ENCODE measurements at places on chromosomes 11 and 22.
A peak's percentile ranks its signal among the peaks of the same experiment; 100 is the strongest.

GRCh38 chr11:134513585-134514120, 101.6 kb upstream of the B3GAT1 start:
- DNase-seq, result no peak

DNA sequence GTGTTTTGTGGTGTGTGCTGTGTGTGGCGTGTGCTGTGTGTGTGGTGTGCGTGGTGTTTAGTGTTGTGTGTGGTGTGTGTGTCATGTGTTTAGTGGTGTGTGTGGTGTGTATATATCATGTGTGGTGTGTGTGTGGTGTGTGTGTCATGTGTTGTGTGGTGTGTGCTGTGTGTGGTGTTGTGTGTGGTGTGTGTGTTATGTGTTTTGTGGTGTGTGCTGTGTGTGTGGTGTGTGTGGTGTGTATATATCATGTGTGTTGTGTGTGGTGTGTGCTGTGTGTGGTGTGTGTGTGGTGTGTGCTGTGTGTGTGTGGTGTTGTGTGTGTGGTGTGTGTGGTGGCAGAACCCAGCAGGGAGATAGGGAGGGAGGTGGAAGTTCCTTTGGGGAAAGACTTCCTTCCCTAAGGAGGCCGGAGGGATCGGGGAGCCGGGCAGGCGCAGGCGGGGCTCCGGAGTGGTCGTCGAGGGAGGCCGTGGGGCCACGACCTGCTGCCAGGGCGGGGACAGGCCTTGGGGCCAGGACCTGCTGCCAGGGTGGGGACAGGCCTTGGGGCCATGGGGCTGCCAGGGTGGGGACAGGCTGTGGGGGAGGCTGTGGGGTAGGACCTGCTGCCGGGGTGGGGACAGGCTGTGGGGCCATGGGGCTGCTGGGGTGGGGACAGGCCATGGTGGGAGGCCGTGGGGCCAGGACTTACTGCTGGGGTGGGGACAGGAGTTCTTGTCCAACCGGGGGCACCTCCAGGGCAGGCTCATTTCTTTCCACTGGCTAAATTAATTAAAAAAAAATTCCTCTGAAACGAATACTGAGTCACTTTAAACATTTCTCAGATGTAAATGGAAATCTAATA, 15.2 kb downstream of the PIM3 start:
- no peak for DNase-seq

DNA sequence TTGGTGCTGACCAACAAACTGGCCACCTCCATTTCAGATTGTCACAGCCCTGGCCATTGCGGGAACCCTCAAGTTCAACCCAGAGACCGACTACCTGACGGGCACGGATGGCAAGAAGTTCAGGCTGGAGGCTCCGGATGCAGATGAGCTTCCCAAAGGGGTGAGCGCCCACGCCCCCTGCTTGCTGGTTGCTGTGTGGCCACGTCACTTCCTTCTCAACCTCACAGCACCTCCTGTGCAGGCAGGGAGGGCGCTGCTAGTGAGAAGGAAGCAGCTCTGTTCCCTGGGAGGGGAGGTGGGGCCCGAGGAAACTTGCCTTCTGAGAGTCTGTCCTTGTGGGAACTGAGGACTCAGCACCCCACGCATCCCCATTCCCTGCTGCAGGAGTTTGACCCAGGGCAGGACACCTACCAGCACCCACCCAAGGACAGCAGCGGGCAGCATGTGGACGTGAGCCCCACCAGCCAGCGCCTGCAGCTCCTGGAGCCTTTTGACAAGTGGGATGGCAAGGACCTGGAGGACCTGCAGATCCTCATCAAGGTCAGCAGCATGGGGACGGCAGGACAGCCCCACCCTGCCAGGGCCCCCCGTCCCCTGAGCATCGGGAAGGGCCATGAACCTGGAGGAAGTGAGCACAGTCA, 19.3 kb downstream of the POLR3H start:
- DNase-seq, result no peak

DNA sequence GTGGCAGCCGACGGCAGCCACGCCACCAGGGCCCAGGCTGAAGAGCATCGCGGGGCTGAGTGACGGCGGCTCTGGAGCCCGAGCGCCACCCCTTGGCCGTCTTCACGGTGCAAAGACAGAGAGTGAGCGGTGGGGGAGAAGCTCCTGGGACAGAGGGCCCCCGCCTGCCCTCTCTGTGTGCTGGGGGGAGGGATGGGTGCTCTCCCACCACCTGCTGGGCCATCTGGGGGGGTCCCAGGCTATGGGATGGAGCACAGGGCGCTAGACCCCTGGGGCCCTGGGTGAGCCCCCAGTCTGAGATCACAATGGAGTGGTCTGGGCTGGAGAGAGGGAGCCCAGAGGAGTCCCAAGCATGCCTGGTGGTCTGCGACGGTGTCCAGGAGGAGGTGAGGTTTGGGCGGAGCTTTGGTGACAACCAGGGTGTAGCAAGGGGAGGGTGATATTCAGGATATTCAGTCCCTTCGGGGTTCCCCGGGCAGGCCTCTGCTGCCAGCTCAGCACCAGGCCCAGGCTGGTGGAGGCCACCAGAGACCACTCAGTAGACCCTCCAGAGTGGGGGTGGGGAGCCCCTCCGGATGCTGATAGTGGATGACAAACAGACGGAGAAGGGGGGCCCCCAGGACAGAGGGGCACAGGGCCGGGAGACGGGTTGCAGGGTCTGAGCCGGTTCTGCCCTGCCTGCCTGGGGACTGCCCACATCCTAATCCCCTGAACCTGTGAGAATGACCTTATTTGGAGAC, 78.1 kb upstream of the PRR5 start:
- peak; percentile 44 for DNase-seq

GRCh38 chr22:39815932-39816331, 77.6 kb downstream of the ENTHD1 start:
- peak; percentile 19 for DNase-seq

- DNase-seq, result peak; percentile 62
Measured at GRCh38 chr11:125300791-125301218, 136.3 kb downstream of the PKNOX2 start.

GRCh38 chr11:115151010-115151409, 353.2 kb downstream of the CADM1 start:
- no peak for DNase-seq

GRCh38 chr22:20247010-20247505, 21.1 kb downstream of the RTN4R start:
- DNase-seq, result peak; percentile 76

GRCh38 chr11:44421090-44421675, 111.2 kb upstream of the ALX4 start:
- DNase-seq, result peak; percentile 54

DNA sequence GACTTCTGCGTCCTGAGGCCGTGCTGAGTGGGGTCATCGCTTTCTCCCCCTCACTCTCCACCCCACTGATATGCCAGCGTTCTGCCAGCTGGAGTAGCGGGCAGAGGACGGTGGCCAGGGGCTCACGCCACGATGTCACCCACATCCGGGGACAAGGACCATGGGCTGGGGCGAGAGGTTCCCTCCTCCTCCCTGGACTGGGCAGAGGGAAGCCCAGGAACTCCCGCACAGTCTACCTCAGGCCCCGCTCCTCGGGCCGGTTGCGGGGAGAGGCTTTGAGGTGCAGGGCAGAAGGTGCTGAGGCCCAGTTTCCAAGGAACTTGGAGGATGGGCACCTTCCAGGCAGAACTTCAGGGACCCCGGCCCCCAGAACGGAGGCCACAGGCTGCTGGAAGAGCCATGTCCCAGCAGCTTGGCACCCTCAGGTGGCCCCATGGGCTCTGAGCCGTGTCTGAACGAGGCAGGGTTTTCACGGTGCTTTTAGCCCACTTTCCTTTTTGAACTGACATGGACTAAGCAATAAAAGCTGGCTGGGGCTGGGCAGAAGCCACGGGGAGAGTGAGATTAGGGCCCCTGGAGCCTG, 25.4 kb downstream of the ADAMTS15 start:
- DNase-seq, result no peak

DNA sequence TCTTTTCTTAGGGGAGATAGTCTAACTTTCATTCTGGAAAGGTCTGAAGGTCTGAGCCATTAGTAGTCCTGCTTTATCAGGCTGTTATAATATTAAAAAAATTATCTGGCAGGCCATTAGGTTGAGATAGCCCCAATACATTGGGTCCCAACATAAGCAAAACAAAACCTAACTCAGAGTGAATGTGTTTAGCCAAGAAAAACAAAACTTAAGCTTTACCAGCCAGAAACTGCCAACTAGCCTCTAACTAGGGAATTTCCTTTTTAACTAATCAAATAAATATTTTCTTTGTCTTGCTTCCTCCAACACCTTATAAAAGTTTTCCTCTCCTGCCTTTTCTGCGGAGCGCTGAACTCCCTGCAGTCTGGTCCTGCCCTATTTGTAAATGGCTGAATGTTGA, 1137.7 kb upstream of the CNTN5 start:
- no peak for DNase-seq

DNA sequence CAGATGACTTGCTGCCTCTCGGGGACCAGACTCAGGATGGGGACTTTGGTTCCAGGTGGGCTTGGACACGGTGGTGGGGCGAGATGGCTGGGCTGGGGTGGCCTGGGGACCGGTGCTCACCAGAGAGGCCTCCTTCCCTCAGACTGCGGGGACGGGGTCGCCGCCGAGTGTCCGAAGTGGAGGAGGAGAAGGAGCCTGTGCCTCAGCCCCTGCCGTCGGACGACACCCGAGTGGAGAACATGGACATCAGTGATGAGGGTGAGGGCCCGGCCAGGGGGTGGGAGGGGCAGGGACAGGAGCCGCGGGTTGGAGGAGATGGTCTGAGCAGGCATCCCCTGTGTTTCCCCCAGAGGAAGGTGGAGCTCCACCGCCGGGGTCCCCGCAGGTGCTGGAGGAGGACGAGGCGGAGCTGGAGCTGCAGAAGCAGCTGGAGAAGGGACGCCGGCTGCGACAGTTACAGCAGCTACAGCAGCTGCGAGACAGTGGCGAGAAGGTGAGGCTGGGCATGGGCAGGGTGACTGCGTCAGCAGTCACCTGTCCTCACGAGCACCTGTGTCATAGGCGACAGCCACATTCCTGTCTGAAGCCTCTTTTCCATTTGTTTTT, 5.9 kb downstream of the SART1 start:
- no peak for DNase-seq

DNA sequence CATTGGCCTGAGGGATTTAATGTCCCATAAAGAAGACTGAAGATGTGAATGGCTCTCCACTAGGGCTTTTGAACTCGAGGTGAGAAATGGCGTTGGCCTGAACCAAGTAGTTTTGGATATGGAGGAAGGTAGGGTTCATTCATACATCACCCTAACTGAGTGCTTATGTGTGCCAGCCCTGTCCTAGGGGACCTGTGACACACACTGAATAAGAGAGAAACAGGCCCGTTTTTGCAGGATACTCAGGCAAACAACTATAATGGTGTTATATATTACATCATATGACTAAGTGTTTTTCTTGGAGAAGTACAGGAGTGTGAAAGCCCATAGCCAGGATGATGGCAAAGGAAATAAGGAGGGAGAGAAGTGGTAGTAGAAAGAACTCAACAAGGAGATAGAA, 368.1 kb downstream of the TMEM135 start:
- no peak for DNase-seq

- DNase-seq, result no peak
Measured at GRCh38 chr22:46463435-46464227, 73.8 kb downstream of the CELSR1 start.

GRCh38 chr11:60657888-60658287, 41.5 kb upstream of the MS4A8 start:
- peak; percentile 2 for DNase-seq

- peak; percentile 82 for DNase-seq
Measured at GRCh38 chr11:119692540-119692820, 36.5 kb downstream of the NECTIN1 start.

GRCh38 chr22:48744283-48744641, 1083.4 kb downstream of the BRD1 start:
- no peak for DNase-seq

DNA sequence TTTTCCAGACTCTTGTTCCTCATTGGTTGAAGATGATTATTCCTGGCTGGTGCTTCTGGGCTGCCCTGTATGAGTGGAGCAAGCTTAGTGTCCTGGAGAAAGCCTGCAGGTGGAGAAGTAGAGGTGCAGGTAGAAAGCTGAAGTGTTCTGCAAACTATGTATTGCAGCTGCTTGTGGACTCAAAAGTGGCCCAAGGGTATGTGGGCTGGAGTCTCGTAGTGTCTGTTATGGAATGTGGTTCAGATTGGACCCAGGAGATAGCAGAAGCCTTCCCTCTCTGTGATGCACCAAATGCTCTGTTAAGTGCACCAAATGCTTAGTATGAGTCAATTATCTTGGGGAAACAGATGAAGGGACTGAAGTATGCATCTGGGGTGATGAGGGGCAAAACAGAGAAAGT, 122.8 kb upstream of the CCDC90B start:
- DNase-seq, result no peak

DNA sequence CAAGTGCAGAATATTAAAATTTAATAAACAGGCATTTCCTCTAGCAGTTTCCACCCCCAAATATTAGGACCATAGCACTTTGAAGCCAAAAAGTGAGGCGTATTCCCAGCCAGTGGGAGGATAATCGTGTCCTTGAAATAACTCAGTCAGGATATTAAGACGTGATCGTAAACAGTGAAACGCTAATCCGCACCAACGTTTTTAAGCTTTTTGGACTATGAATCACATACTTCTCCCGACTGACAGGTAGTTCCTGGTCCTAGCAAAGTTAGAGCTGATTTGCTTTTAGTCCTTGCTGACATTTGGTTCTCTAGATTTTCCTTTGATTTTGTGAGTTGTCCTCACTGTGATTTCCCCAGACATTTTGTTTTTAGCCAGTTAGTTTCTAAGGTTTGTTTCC, 197.1 kb upstream of the ARHGAP20 start:
- DNase-seq, result peak; percentile 24

All from tongue (tissue), 3 donors.